ENCODE measurements at places on chromosomes 6 and 20.
A peak's percentile ranks its signal among the peaks of the same experiment; 100 is the strongest.

DNA sequence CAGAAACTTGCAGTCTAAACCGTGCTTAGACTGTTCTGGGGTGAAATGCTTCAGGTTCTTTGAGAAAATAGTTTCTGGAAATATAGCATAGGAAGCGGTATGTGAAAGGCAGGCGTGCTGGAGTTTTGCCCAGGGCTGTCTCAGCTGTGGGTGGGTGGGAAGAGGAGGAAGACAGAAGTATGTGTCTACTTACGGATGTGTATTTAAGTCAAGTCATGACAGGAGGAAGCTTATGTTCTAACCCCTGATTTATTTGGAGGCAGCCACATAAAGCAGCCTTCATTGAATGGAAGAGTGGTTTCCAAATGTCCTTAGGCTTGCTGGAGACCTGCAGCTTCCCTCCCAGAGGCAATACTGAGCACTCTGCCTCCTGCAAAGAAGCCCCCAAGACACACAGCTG is 345.8 kb upstream of the PRND start:
- DNase-seq = peak; percentile 35

DNA sequence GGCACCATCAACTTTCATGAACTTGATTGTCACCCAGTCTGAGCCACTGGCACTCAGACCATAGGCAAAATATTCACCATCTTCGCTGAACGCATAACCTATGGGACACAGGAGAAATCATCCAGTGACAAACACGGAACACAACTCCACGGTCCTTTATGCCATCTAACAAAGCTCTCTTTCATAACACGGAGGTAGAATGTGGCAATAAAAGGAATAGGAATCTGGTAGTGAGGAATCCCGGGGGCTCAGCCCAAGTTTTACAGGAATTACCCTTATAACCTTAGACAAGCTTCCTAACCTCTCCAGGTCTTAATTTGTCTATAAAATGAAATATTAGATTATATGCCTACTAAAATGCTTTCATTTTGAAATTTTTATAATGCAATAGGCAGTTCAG is 29.4 kb downstream of the PREP start:
- no peak for DNase-seq

GRCh38 chr20:41249411-41250281 is 67.9 kb downstream of the ZHX3 start:
- peak; percentile 72 for DNase-seq

DNA sequence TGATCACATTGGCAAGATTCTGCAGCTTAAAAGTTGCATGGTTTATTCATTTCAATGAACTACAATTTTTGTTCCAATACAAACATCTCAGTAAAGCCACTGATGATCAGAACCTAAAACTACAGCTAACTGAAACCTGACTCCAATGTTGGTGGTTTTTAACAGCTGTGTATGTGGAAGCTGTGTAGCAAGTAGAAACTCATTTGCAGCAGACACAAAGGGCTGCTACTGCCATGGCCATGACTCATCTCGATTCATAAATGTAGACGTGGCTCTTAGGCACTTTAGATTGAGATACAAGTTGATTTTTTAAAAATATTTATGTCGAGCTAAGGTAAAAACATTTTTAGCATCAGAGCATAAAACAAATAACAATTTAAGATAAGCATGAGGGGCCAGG is 19.5 kb upstream of the MAP3K4 start:
- no peak for DNase-seq

- DNase-seq = no peak
Observed at GRCh38 chr20:226958-227357, at the start of gene DEFB129. Gene DEFB129, plus strand, starts transcription at chr20:227258. Its CDS starts 31 bp downstream, at chr20:227289.

GRCh38 chr6:2680264-2680922 is 70.3 kb downstream of the MYLK4 start:
- no peak for DNase-seq

DNA sequence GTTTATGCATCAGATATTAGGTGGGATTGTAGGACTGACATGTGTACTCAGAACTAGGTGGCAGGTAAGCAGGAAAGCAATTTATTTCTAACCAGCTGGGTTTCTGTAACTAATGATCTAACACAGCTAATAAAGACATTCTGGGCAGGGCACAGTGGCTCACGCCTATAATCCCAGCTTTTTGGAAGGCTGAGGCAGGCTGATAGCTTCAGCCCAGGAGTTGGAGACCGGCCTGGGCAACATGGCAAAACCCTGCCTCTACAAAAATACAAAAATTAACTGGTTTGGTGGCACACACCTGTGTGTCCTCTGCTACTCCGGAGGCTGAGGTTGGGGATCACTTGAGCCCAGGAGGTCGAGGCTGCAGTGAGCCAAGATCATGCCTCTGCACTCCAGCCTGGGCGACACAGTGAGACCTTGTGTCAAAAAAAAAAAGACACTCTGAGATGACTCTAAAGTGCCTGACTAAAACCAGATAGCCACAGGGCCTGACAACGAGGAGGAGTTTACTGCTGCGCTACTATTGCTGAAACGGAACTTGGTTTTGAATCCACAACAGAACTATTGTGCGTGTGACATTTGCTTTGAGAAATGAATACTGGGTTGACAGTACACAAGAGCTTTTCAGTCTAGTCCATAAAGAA is 29.2 kb upstream of the CEP85L start:
- no peak for DNase-seq

- DNase-seq = no peak
Observed at GRCh38 chr6:145028144-145028818, 707.0 kb downstream of the EPM2A start.

- DNase-seq = no peak
Observed at GRCh38 chr6:23184351-23184750, 615.0 kb downstream of the HDGFL1 start.

- DNase-seq = no peak
Observed at GRCh38 chr20:56223352-56223751, 25.2 kb upstream of the MC3R start.

GRCh38 chr6:29946223-29947076 is 4.1 kb downstream of the HLA-A start:
- no peak for DNase-seq

DNA sequence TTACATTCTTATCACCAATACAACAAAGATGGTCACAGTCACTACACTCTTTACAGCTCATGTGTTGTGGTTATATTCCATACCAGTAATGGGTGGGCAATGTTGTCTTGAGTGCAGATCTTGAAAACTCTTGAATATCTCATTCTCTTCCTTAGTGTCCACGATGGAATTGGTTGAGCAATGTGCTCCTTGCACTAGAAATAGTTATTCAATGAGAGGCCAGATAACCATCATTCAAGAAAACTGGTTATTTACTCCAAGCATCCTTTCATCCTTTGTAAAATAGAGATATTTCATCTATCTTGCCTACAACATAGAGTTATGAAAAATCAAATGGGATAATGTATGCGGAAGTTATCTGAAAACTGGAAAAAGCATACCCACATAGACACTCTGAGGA is 215.9 kb downstream of the ARHGAP18 start:
- no peak for DNase-seq

DNA sequence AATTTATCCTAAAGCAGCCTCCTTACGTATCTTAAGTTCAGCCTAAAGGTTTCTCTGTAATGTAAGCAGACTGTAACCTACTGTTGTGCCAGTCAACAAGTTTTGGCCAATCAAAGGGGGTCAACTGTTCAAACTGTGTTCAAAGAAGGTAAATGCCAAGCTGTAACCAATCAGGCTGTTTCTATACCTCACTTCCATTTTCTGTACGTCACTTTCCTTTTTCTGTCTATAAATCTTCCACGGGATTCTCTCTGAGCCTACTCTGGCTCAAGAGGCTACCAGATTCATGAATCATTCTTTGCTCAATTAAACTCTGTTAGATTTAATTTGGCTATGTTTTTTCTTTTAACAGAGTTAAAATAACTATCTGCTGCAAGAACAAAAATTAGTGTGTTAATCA is 5.1 kb upstream of the CALHM6 start:
- DNase-seq = no peak

- no peak for DNase-seq
Observed at GRCh38 chr6:30121446-30122366, 8.8 kb upstream of the TRIM31 start.

DNA sequence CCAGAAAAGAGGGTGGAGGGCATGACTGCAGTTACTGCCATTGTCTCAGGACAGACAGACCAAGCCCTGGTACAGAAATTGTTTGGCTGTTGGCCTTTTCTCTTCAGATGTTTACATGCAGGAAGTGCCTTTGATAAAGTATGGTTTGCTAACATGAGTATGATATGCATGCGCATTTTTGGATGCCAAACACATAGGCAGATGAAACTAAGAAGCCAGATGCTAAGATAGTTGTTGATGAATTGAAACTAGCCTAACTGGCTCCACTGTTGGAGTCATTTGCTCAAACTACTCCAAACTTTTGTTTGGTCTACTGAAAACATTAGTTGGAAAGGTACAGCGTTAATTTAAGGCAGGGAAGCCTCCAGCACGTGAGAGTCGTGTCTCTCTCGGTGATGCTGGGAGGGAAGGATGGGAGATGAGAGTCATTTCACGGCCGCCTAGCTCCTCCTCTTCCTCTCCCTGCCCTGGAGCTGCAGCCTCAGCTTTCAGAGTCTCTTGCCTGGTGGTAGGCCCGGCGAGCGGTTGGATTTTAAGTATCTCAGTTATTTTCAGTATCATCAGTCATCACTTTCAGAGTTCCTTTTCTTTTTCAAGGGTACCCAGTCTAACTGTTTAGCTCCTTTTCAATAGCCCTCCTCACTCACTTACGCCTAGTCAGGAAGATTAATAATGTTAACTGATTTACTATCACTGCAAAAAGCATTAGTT is 29.7 kb downstream of the RREB1 start:
- DNase-seq = no peak

DNA sequence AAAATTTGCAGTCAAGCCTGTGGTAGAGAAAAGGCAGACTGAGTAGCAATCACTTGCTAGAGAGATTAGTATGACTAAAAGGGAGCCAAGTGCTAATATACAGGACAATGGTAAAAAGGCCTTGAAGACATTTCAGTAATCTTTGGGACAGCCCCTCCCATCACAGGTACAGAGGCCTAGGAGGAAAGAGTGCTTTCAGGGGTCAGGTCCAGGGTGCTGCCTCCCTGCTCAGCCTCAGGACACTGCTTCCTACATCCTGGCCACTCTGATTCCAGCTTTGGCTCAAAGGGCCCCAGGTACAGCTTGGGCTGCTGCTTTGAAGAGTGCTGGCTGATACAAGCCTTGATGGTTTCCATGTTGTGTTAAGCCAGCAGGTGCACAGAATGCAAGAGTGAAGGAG is 543.5 kb downstream of the MMUT start:
- no peak for DNase-seq

- DNase-seq = no peak
Observed at GRCh38 chr6:110643175-110643574, 166.8 kb upstream of the SLC22A16 start.

GRCh38 chr6:25010176-25010575 is 74.4 kb upstream of the RIPOR2 start:
- DNase-seq = no peak

DNA sequence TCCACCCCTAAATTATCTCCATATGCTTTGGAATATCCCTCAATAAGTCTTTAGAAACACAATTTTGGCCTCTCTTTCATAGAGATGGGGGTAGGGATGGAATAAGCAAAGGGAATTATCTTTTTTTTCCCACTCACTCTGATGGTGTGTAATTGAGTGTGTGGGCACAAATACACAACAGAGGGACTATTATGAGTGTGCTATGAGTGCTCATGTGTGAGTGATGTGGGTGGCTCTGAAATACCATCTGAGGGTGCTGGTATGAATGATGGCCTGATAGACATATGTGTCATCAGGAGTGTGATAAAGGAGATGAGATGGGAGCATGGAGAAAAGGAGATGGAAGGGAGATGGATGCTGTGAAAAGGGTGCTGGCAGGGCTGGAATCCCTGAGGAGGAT is 35.6 kb downstream of the GSS start:
- DNase-seq = no peak

- DNase-seq = no peak
Observed at GRCh38 chr20:13960119-13960518, 30.3 kb downstream of the SEL1L2 start.

DNA sequence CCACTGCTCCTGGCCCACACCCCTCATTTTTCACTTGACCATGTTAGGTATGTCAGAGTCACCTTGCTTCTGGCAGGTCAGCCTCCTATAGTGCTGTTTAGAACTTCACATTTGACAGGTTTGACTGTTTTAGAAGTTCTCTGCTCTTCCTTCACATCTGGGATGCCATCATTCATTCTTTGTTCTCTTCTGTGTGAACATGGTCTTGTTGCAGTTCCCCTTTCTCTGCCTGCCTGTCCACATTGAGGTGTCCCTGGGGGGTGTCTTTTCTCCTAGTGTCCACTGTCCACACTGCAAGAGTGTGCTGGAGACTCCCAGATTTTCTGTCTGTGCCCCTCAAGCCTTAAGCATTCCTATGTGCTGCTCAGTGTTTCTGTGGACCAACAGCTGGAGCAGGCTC is 89.5 kb downstream of the JARID2 start:
- no peak for DNase-seq

DNA sequence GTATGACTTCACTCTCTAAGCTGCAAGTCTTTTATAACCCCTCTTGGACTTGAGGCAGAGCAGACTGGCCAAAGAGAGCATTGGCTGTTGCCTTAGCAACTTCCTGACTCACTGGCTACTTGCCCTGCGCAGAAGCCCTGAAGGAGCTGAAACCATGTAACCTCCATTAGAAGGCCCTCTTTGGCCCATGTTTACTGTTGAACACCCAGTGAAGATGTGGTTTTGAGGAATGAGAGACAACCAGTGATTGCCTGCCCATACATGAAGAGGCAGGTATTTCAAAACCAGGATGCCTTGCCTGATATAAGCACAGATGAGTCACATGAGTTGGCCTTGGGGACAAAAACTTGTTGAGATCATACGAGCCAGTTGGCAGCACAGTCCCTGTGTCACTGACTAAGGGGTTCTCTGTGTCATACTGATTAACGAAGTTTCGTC is 182.5 kb downstream of the EDN1 start:
- no peak for DNase-seq

- peak; percentile 62 for DNase-seq
Observed at GRCh38 chr20:21513881-21514540, at the start of gene NKX2-2. Gene NKX2-2, minus strand, starts transcription at chr20:21514064. Its CDS starts 395 bp downstream, at chr20:21513669.

DNA sequence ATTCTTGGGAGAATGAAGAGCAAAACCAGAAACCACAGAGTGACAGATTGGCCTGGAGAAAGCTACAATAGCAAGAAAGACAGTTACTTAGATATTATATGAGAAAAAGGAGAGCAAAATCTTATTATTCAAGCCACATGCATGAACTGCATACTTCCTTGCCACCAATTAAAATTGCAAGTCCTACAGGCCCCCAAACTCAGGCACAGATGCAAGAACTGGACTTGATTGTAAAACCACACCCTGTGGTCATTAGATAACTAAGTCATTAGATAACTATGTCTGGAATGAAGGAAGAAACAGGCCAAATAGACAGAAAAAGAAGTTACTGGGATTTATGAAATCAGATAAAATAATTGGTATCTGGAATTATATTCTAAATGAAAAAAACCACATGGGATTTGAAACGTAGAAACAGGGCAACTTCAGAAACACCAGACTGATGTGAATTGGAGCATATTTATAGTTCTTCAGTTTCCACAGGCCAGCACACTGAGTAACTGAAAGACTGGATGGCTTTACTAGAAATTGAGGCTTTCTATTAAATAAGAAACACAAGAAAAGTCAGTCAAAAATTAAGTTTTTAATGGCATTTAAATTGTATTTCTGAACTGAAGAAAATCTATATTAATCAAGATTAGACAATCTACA is 49.4 kb upstream of the CARMIL1 start:
- no peak for DNase-seq

All from occipital lobe (tissue), 3 donors.